Sigmoid colon (tissue), 7 donors: ENCODE measurements at places on chromosomes 3 and 15.

- DNase-seq = no peak
Measured at GRCh38 chr15:38860253-38860652, 295.6 kb upstream of the RASGRP1 start.

- DNase-seq = no peak
Measured at GRCh38 chr3:13389378-13389777, 30.7 kb downstream of the NUP210 start.

- no peak for DNase-seq
Measured at GRCh38 chr3:37603722-37604121, 258.0 kb upstream of the CTDSPL start.

DNA sequence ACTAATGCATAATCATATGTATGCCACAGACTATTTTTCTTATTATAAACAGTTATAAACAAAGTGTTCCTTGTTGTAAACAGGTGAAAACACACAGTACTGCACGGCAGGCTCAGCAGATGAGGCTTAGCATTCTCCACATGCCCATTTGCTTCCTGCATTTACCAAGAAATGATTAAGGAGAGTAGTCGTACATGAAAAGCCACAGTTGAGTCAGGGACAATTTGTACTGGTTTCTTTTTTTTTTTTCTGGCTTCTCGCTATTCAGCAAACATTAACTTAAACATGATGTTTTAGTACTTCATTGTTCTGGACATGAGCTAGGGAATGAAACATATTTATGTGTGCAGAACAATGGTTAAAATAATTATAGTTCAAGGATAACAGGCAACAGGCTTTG, 63.4 kb downstream of the GHSR start:
- no peak for DNase-seq

GRCh38 chr3:72494130-72494529, 354.1 kb downstream of the SHQ1 start:
- no peak for DNase-seq

GRCh38 chr3:177764377-177764912, 567.2 kb upstream of the TBL1XR1 start:
- DNase-seq = no peak

- peak; percentile 91 for DNase-seq
Measured at GRCh38 chr15:25674913-25675312, 188.2 kb downstream of the ATP10A start.

GRCh38 chr15:71218272-71218805, 103.1 kb downstream of the THSD4 start:
- DNase-seq = no peak

- DNase-seq = no peak
Measured at GRCh38 chr3:196971094-196971698, 2.6 kb upstream of the PIGZ start.

DNA sequence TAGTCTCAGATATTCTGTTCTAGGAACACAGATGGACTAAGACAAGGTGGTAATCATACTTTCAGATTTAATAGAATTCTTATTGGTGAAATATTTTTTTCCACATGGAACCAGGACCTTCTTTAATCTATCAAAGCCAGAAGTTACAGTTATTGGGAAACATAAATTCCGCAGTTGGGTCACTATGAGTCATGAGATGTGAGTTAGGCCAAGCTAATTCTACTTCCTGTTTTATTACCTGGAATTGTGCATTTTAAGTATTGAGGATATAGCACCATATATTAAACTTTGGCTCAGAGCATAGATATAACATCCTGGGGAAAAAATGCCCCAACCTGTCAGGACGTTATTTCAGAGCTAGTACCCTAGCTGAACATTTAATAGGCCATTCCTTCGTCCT, 96.4 kb upstream of the P3H2 start:
- DNase-seq = no peak

DNA sequence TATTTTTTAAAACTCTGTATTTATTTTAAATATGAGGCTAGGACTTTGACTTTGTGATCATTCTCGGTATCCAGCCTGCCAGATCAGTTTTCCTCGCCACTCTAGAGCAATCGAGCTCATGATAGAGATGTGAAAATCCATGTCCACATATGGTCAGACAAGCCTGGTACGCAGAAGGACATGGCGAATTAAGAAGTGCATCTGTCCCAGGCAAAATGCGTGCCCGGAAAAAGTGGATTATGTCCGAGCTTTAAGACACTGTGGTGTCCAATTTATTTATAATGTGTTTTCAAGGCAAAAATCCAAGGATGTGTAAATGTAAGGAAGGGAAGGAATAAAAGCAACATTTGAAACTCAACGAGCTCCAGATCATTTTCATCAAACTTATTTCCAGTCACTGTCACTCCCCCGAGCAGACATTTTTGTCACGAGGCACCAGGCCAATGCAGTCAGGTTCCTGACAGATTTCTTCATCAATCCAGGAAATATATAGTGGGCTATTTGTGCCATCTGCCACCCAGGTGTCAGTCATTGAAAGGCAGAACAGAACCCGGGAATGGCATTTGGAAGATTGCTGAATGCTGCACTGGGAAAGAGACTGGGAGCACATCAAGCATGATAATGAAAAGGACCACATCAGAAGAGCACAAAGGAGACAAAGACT, 825.7 kb downstream of the SQOR start:
- DNase-seq = no peak

GRCh38 chr3:170692720-170693119, 106.8 kb upstream of the SLC7A14 start:
- DNase-seq = no peak

GRCh38 chr3:17672506-17672905, 69.9 kb downstream of the TBC1D5 start:
- no peak for DNase-seq

DNA sequence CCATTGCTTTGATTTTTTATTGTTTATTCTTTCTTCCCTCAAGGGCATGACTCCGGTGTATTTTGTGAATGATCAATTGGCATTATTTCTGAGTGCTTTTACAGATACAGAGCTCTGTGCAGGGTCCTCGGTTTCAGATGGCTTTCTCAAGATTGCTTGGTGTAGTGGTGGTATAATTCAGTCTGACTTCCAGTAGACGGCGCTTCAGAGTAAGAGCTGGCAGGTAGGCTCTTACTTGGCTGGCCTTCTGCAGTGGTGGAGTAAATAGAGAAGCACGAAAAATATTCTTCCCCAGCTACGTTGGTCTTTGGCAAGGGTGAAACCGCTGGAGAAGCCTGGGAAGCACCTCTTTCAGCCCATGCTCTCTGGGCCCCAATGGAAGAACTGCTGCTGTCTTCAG, 723.0 kb upstream of the BCHE start:
- DNase-seq = no peak

- no peak for DNase-seq
Measured at GRCh38 chr3:15858547-15859506, 61.0 kb upstream of the ANKRD28 start.

GRCh38 chr3:127165694-127166485, 27.0 kb upstream of the PRR23E start:
- DNase-seq = no peak

GRCh38 chr3:147575391-147575790, 166.2 kb downstream of the ZIC1 start:
- DNase-seq = no peak
